ENCODE measurements at places on chromosomes 1 and 21.

DNA sequence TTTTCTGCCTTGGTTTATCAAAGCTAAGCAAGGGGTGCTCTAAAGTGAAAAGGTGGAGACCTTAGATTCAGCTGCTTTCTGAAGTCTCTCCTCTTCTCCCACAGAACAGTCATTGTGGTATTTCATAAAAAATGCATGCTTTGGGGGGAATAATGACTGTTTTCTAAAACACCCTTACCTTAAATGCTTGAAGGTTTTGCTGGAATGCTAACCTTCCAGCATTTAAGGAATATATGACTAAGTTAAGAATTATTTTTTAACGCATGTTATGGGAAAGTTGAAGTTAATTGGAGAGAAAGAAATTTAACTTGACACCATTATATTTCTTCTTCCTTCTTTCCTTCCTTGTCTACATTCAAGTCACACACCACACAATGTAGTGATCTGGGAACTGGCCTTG is 162.5 kb downstream of the ROR1 start:
- no peak for DNase-seq

DNA sequence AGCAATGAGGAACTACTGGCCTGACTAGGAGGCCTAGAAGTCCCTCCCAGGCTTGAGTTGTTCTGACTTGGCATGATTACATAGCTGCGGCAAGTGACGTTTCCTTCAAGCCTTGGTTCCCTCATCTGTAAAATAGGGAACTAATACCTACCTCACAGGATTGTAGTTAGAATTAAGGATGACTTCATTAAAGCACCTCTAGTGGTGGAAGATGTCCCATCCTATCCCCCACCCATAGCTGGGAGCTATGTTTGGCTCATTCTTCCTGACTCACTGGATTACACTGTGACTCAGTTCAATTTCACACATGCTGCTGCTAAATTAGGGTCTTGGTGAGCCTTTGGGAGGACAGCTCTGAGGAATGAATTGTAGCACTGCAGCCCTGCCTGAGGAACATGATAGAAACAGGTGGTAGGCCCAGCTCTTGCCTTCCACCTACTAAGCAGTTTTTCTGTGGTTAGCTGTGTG is 6.0 kb upstream of the SHISA4 start:
- no peak for DNase-seq

- DNase-seq = no peak
These were observed 72.1 kb downstream of the PGBD5 start for GRCh38 chr1:230354005-230354404.

DNA sequence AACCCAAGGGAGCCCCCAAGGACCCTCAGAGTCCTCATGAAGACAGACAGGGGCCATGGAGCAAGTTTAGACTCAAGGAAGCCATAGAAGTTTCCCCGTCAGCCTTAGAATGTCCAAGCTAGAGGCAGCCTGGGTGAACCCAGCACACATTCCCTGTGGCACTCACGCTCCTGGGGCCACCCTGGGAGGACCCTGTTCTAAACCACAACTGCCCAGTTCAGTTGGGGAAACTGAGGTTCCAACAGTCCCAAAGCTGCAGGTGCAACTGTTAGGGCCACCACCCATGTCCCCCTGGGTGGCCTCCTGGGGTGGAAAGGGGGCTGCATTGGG is 9.3 kb downstream of the WNT3A start:
- DNase-seq = no peak

- no peak for DNase-seq
These were observed at the start of gene HS2ST1 for GRCh38 chr1:86914601-86914997. HS2ST1 (plus strand) TSS chr1:86914635.

- no peak for DNase-seq
These were observed 160.9 kb upstream of the IVNS1ABP start for GRCh38 chr1:185477638-185478580.

DNA sequence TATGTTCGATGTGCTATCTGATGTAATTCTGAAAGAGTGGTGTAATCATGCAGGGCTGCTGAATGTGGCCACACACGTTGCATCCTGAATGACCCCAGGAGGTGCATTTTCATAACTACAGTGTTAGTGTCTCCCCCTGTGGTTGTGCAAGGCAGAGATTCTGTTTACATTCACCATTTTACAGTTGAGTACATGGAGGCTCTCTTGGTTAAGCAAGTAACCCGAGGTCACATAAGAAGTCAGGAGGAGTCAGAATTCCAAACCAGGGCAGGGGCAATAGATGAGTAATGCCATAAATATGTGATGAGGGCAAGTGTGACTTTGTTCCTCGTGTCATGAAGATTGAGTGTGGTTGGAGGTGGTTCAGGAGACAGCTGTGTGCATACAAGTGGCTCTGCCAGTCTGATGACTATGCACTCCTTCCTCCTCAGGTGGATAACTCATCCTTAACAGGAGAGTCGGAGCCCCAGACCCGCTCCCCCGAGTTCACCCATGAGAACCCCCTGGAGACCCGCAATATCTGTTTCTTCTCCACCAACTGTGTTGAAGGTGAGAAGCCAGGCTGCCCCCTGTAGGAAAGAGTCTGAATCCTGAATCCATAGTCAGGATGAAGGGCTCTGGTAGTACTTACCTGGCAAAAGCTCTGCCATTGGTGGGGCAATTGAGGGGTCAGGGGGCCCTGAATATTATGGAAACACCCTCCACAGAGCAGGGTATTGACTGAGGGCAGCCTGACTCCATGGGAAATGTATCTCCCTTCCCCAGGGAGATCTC is 9.3 kb downstream of the ATP1A2 start:
- no peak for DNase-seq

DNA sequence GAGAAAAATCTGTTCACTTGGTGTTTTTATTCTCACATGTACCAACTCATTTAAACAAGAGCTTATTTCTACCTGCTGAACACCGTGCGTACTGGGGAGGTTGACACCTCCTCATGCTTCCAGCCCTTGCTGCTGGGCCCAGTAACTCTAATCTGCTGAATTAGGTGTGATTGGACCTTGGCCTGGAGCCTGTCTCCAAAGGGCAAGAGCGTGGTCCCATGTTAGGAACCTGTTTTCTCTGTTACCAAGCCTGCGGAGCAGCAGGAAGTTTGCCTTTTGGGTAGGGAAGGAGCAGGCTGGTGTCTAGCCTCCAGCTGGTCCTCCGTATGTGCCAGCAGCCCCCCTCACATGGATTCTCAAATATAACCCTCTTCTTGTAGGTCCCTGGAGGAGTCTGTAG is 10.9 kb upstream of the SLC27A3 start:
- DNase-seq = no peak

GRCh38 chr1:196070940-196071339 is 537.3 kb downstream of the KCNT2 start:
- DNase-seq = no peak

DNA sequence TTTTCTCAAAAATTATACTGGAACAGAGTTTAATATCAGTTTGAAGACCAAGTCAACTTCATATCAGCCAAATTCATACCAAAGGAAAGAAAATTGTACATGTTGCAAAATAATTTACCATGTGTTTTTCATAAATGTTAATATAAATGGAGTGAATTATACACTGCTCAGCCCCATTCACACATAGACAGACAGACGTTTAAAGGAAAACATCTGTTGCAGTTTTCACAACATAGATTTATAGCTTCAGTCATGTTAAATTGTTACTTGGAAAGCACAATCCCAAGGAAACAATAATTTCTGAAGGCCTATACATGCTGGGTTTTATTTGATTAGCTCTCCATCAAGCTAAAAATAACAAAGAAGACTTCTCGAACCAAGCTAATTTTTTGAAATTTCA is 27.8 kb upstream of the HYI start:
- no peak for DNase-seq

DNA sequence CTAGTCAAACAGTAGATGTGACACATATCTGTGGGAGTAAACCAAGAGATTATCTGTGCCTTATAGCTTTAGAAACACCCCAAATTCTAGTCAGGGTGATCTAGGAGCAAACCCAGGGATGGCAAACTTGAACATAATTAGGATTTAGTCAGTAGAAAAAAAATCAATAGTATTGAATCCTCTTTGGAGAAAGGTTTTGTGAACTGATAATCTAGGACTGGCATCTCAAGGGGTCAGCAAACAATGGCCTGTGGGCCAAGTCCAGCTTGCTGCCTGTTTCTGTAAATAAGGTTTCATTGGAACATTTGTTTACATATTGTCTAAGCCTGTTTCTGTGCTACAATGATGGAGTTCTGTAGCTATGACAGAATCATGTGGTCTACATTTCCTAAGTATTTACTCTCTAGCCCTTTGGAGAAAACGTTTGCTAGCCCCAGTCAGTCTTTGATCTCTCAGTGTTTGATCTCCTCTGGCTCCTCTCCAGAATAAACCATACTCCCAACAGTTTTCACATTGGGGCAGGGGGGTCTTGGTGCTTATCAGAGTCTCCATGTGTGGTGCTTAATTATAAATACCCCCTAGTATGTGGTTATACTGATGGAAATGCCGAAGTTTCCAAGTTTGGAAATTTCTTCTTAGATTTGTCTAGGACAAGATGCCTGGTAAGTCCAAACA is 385.8 kb downstream of the NTNG1 start:
- DNase-seq = no peak

DNA sequence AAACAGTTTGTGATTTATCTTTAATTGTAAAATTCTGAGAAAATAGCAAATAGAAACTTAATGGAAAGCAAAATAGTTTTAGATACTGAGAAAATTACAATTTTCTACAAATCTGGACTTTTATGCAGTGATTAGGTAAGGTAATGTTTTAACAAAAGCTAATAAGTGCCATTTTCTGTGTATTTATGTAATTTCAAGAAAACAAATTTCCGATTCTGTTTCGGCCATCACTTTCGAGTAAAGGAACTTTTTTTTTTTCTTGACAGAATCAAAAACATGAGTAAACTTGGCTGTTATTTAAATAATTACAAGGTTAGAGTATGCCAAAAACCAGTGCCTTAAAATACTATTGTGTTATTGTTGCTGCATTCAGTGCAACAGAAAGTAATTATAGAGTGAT is 280.4 kb upstream of the C1orf105 start:
- no peak for DNase-seq

GRCh38 chr1:62175568-62176179 is 19.0 kb upstream of the L1TD1 start:
- DNase-seq = peak; percentile 6

DNA sequence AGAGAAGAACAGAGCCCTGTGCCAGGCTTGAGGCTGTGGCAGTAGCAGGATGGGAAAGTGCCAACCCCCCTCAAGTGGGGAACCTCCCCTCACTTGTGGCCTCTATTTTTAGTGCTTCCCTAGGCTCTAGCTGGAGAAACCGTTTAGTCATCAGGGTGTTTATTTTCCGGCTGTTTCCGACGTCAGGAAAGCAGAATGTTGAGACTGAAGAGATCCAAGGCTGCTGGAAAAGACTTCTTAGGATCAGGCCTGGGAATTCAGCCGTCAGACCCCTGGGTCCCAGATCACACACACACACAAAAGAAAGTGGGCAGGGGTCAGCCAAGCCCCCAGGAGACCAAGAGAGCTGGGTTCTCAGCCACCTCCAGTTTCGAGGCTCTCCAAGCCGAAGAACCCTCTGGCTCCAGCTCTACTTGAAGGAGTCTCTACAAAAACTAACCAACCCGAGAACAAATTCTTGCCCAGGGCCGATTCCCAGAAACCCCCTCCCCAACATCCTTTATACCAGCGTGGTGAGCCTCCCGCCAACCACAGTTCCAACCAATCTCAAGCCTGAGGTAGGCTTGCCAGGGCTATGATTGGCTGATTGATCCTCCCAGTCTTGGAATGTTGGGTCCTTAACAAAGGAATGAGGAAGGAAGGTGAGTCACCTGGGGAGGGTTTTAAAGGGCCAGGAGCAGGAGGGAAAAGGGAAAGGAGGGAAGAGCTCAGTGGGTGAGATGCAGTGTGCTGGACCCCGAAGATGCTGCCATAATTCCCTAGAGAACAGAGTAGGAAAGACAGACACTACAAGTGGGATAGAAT is 2.5 kb upstream of the MEF2D start:
- no peak for DNase-seq

- no peak for DNase-seq
These were observed 857.4 kb downstream of the USP25 start for GRCh38 chr21:16587141-16587581.

GRCh38 chr1:62142496-62142895 is 52.2 kb upstream of the L1TD1 start:
- DNase-seq = no peak

DNA sequence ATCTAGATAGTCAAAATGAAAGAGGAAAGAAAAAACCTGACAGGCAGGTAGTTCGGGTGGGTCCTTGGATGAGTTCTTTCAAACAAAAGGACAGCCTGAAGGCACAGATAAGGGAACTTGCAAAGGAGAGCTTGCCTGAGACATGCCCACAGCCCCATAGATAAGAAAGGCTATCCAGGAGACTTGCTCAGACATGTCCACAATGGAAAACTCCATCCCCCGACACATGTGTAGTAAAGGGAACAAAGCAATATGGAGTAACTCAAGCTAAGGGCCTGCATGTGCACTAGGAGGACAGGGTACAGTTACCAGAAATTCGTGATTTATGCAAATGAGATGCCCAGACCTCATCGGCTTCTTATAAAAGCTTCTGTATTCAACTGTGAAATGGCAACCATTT is 281.5 kb downstream of the NEGR1 start:
- DNase-seq = no peak

GRCh38 chr1:186838380-186839040 is 9.8 kb downstream of the PLA2G4A start:
- no peak for DNase-seq

DNA sequence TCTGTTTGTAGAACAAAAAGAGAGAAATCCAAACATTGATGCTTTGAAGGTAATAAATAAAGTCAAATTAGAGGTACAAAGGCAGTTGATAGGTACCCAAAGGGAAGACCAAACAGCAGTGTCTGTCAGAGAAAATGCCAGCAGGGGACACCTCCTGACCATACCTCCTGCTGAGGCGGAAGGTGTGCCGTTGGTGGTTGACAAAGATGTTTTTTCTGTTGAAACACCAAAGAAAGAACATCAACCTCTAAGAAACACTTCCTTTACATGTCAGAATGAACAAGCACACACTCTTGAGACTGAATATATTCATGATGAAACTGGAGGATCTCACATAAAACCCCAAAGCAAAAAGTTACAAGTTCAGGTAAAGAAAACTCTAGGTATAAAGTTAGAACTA is 128.3 kb downstream of the MACF1 start:
- no peak for DNase-seq

- DNase-seq = peak; percentile 14
These were observed 30.9 kb upstream of the TAL1 start for GRCh38 chr1:47262787-47263413.
